Stimulated activated CD4-positive, alpha-beta T cell treated with anti-CD3 and anti-CD28 coated beads, TNF-alpha, amount 100 ng/mL, for 48 hours (primary cell): ENCODE measurements at places on chromosomes 4 and X.

- no peak for DNase-seq
These were observed 591.2 kb downstream of the RPA4 start for GRCh38 chrX:97474933-97475332.

DNA sequence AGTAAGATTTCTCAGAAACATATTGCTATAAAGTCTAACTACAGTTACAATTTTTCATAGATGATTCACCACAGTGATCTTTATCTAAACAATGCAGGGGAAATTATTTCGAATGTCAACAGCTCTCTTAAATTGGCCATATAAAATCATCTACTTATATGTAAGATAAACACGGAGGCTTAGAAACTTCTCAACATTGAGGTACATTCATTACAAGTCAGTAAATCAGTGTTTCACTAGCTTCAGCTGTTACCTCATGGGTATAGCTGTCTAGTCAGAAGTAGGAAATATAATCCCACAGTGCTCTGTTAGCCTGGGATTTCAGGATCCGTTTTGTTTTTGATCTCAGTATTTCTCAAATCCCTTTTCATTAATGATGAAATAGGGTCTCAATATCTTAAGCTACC is 43.2 kb downstream of the PCDH7 start:
- DNase-seq = no peak

DNA sequence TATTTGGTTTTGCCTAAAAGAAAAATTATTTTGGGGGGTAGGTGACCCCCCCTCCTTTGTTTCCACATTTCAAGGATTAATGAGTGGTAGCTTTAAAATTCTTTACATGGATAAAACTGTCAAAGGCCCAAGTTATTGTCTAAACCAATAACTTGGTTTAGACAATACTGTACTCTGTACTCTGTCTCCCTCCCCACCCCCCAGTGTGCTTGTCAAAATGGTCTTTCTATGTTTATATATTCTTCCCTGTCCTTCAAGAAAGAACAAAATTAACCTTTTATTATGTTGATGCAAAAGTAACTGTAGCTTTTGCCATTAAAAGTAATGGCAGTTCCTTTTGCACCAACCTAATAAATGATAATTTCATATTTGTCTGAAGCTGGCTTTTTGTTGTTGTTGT is 9.5 kb upstream of the RGN start:
- no peak for DNase-seq

DNA sequence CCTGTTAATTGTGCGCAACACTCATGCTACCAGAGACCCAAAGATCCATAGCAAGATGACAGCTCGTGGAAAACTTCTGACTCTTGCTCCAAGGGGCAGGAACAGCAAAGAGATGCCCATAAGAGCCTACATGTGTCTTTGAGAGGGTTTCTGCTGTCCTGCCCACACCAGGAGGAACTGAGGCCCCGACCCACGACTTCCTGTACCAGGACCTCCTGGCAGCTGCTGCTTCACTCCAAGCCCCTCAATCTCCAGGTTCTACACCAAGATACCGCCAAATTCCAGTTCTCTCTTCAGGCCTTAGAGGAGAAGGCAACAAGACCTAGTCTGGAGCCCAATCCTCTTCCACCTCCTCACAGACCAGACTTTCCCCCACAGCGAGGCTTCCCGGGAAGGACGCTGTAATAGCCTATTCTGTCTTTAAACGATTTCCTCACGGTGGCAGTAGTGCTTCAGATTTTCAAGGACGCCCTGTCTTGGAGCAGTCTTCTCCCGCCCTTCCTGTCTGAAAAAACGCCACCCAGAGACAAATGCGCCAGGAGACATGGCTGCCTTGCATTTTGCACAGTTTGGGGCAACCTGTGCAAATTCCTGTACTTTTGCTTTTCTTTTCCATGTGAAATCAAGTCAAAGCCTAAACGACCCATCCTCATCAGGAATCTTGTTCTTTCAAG is 230.2 kb upstream of the STK26 start:
- DNase-seq = peak; percentile 79

- DNase-seq = no peak
These were observed 5.8 kb downstream of the CCNQ start for GRCh38 chrX:153592966-153593688.

DNA sequence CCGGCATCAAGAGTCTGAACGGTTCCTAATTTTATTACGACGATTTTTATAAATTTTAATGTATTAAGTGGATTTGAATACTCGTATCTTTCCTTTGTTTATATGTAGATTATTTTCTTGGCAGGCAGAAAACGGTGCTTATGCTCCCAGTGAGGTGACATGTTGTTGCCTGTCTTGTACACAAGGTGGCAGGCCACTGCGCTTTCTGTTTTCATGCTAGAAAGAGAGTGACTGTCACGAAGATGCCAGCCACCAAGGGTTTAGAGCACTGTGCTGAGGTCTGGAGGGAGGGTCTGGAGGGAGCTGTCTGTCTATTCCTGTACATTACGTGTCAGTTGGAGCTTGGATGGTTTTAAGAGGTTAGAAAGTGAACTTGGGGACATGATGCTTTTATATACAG is 87.7 kb downstream of the SHROOM2 start:
- DNase-seq = peak; percentile 3

- DNase-seq = no peak
These were observed 6.7 kb downstream of the ELF4 start for GRCh38 chrX:130103605-130104004.

DNA sequence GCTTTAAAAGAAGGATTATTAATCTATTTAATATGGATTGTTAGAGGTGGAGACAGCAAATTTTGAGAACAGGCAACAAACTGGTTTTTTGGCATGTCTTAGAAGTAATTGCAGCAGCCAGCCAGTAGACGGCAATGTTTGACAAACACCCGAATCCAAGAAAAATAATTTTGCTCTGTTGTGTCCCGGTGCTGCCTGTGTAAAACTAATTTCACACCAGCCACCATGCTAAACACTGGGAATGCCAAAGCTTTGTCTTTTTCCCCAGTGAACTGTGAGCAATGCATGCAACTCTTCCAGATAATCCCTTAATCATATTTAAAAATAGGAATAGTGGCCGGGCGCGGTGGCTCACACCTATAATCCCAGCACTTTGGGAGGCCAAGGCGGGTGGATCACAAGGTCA is 25.9 kb downstream of the SMIM31 start:
- no peak for DNase-seq
